Endothelial cell of umbilical vein (primary cell): ENCODE measurements at places on chromosomes 1 and 21. TPM values are rescaled to one million over a fixed set of nuclear protein-coding genes. Genes with fewer than 3 reads are reported as not detected.

DNA sequence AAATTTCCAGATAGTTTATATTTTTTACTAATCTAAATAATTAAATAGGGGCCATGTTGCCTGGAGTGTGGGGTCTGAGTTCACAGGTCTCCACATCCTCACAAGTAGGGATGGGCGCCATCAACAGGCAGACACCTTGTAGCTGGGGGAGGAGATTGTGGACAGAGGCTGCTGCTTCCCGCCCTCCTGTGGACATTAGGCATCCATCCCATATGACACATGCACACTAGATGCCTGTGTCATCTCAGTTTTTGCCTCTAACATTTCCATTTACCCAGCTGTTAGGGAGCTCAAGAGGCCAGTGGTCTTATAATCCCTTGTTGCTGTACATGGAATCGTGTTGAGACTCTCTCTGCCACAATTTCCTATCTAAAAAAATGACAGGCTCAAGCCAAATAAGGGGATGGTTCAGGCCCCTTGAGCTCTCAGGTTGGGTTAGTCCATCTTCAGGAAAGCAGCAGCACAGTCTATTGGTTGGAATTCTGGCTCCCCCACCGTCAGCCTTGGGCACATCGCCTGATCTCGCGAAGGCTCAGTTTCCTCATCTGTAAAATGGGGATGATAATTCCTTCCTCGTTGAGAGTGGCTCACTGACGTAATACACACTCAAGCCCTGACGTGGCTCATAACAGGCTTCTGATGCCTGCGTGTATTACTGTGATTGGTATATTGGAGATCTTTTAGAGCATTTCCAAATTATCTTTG is 13.6 kb downstream of the LHX4 start:
- DNase-seq, result no peak

Gene SPATC1L
- polyA plus RNA-seq, result 11.5 and 14.6 TPM in 2 replicates

- peak; percentile 61 for DNase-seq
These were observed 277.0 kb upstream of the BRINP3 start for GRCh38 chr1:190754666-190755065.

Gene GNG4
- 0.10 TPM in 2 replicates for polyA plus RNA-seq

DNA sequence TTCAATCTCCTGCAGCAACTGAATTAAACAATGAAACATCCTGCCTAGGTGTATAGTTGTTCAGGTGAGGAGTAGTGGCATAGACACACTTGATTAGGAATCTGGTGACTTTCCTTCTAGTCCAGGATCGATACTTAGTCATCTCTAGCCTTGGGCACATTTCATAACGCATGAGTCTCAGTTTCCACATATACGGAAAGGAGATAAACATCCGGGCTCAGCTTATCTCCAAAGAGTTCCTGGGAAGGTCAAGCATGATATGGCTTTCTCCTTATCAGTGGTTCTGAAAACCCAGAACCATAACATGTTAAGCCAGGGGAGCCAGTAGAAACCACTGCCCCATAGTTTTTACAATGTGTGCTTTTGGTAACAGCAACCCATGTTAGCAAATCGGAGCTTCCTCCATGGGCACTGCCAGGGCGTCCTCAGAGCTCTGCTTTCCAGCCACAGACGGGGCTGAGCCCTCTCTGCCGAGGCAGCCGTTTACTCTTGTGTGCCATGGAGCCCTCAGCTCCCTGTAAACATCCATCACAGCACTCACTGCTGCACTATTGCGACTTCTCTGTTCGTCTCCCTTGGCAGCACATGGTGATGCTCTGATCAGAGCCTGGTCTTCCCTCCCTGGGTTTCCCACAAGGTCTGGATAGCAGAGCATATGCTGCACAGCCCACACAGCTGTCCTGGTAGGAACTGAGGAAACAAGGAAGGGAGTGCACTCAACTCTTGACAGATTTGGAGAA is 34.6 kb downstream of the RUNX1 start:
- peak; percentile 8 for DNase-seq

DNA sequence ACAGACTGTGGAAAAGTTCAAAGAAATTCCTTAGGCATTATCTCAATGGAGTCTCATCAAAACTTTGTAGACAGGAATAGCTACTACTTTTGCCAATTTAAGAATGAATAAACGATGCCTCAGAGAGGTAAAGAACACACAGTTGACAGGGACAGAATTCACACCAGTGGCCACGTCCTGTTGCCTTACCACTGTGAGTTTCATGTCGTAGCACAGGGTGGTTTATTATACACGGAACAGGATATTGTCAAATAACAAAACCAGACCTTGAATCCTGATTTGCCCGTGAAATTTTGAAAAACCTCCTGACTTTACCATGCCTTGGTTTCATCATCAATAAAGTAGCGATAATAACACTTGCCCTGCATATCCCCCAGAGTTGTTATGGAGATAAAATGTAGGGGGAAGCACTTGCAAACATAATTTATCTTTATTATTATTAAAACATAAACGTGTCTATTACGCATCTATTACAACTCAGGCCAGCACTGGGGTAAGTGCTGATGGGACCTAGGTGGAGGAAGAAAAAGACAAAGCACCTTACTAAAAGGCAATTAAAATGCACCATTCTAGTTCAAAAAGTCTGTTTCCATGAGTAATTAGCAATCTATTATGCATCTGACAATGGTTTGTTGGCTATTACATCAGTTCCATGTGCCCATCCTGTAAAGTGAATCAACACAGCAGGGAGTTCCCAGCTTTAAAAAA is 408.1 kb upstream of the RUNX1 start:
- DNase-seq, result no peak

DNA sequence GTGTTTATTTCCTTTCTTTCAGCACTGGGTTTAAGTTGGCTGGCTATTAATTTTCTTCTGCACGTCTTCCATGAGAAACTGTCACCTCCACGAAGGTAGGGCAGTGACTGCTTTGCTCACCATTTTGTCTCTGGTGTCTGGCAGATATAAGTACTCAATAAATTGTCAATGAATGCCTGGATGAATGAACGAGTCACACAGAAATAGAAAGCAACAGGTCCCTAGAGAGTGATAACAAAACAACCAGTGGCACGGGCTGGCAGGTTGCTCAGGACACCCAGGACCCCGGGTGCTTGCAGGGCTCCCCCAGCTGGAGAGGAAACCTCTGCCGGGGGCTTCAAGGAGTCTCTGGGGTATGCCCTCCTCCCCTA is 3.2 kb upstream of the MYOC start:
- no peak for DNase-seq

Gene FAM131C
- 0.23 and 0.32 TPM in 2 replicates for polyA plus RNA-seq

DNA sequence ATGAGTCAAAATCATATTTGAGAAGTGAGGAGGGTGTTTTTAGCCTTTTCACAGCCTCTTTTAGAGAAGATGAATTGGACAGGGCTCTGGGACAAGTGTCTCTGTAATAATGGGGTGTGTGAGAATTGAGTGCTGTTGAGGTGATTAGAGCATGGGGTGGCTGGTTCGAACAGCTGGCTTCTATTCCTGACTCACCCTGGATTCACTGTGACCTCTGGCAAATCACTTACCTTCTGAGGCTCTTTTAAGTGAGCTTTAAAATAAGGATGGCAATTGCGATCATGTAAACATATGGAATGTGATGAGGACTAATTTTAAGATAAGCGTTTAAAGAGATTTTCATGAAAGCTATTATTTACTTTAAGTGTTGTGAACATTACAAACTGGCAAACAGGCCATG is 243.4 kb downstream of the ADGRL2 start:
- DNase-seq, result no peak

Gene EXTL1
- not detected in 2 replicates for polyA plus RNA-seq

Gene SYCP1
- polyA plus RNA-seq, result not detected in 2 replicates
